ENCODE measurements at places on chromosomes 12 and 14.

- no peak for DNase-seq
These were observed 35.9 kb upstream of the GSC start for GRCh38 chr14:94805680-94806288.

DNA sequence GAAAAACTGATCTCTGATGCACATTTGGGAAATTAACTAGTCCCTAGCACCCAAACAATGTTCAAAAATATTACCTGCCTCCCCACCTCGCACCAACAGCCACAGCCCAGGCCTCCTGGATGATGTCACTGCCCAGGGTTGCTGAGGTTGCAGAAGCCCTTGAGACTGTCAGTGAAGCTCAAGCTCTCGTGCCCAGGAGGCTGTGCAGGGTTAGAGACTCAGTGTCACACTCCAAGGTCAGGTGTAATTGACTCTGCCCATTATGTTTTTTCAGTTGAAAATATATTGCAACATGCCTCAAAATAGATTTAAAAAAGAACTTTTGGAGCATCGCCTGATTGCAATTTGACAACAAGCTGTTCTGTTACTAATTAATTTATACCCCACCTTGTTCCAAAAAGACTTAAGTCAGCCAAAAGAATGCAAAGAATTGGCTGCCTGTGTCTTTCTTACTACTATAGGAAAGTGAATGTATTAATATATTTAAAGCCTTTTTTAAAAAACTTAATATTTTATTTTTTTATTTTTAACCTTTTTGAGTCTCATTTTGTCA, 72.3 kb downstream of the CMAS start:
- no peak for DNase-seq

- no peak for DNase-seq
These were observed 166.1 kb upstream of the CCND2 start for GRCh38 chr12:4107436-4107878.

GRCh38 chr14:82562881-82563280, 1029.2 kb upstream of the SEL1L start:
- DNase-seq, result no peak
